Stimulated activated CD8-positive, alpha-beta memory T cell treated with anti-CD3 and anti-CD28 coated beads, Interleukin-2, amount 100 ng/mL, for 1 hour (primary cell): ENCODE measurements at places on chromosomes 1 and 21.

DNA sequence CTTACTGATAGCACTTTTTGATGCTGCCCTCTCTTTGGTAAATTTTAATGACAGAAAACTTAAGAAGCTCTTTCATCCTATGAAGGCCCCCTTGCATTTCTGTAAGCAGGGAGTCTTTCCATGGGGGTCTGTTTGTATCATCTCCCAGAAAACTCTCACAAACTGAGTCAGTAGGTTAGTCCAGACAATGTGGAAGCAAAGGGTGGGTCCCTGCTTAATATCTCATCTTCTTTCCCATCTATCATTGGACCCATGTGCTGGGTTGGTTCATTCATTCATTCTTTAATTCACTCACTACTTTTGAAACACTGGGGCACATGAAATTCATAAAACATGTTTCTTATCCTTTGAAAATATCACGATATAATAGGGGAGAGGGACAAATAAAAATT lies 164.3 kb downstream of the NTMT2 start:
- DNase-seq = no peak

- no peak for DNase-seq
These were observed 173.7 kb downstream of the HIVEP3 start for GRCh38 chr1:41745022-41745421.

GRCh38 chr1:73860421-73860950 lies 337.5 kb downstream of the LRRIQ3 start:
- no peak for DNase-seq

DNA sequence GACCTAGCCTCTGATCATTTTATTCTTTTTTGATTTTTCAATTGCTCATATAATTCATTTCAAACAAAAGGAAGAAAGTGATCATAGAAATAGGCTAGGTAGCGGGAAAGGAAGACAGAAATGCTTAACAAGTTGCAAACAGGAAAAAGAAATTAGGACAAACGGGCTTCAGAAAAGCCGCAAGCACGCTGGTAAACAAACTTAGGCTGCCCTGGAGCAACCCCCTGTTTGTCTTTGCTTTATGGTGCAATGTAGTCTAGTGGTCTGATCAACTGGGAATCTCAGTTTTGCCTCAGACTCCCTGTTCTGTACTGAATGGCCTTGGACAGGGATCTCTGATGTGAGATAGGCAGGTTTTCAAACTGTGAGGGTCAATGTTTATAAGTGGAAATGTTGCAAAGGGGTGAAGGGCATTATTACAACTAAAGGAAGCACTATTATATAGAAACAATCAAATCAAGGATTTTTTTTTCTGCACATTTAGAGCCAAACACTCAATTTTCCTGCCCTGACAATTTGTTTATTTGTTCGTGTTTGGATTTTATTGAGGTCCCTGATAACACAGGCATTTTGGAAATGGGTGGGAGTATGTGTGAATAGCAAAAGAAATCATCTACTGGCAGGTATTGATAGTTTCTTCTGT lies 146.8 kb upstream of the NRIP1 start:
- DNase-seq = no peak

GRCh38 chr1:31760471-31761470 lies 3.4 kb downstream of the ADGRB2 start:
- DNase-seq = peak; percentile 58

- DNase-seq = no peak
These were observed 62.3 kb upstream of the ANGPTL1 start for GRCh38 chr1:178933105-178933561.

GRCh38 chr1:121445679-121446078 lies 260.9 kb downstream of the SRGAP2C start:
- DNase-seq = no peak

DNA sequence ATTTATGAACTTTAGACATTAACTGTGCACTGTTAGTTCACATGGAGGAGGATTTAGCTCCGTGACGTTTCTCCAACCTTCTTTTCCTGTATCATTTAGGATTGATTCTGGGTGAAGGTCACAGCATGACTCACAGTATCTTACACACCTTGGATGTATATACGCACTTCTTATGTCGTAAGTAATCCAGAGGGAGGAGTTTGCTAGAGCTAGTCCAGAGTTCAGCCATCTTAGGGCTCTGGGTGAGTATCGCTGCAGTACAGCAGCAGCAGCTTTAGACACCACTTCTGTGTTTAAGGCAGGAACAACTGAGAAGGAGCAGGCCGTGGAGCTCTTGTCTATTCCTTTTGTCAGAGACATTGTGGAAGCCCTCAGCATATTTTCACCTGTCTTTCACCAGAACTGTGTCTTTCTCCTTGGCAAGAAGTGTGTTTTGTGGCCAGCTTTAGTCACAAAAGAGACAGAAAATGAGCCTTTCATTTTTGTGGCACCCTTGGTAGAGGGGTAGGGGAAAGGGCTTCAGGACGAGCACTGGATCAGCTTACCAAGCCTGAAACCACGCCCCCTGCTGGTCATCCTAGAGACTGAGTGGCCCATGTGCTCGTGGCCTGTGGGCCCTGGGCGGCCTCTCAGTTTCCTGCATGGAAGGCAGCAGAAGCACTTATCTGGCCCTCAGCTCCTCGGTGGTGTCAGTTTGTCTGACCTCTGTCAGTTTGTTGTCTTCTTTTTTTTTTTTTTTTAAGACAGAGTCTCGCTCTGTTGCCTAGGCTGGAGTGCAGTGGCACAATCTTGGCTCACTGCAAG lies 64.0 kb downstream of the ADARB1 start:
- peak; percentile 48 for DNase-seq
